NCI-H524 treated with DMSO at 0.1 percent for 48 hours (cell line): ENCODE measurements at places on chromosomes 13 and 19.

DNA sequence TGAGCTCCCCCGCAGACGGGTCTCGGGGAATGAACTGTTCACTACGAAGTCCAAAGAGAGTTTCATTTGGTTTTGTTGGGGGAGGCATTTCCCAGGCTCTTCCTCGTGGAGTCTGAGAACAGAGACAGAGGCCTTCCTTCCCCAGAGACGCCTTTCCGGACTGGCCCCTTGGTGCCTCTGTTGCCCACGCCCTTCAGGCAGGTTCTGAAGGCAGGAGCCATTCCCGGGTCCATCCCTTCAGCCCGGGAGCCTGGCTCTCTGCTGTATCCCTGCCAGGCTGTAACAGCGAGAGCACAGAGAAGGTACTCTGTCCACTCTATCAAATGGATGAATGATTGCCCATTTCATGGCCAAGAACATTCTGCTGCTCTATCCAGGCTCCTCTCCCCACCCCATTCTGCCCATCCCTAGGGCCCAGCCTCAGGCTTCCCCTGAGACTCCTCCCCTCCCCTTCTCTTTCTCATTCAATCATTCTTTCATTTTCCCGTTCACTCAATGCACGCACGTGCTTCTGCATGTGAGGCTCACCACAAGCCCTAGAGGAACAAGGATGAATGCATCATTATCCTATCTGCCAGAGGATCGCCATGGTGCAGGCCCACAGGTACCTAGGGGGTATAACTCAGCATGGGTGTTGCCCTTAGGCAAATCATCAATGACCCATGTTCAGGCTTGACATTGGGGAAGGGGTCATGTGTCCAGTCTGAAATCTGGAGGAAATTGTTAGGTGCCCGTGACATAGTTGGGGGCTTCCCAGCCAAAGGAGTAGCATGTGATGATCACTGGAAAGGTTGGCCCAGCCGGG, 298.6 kb downstream of the ZNF536 start:
- DNase-seq, result no peak

DNA sequence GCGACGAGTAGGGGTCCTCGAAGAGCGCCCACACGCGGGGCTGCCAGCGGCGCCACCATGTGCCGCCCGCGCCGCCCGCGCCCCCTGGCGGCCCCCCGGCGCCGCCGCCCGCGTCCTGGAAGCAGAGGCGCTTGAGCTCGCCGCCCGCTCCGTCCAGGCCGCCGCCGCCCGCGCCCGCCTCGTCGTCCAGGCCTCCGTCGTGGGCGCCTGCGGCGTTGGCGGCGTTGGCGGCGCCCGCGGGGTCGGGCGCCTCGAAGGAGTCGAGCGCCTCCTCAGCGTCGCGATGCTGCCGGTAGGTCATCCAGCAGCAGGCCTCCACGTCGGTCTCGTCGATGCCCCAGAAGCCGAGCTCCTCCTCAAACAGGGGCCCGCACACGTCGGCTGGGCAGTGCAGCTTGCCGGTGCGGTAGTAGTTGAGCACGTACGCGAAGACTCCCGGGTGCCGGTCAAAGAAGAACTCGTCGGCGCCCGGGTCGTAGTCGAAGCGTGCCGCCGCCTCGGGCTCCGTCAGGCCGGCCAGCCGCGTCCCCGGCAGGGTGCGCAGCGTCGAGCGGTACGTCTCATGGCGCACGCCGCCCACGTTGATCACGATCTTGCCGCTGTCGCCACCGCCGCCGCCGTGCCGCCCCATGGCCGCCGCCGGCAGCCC, 829 bp downstream of the KCNC3 start:
- no peak for DNase-seq

DNA sequence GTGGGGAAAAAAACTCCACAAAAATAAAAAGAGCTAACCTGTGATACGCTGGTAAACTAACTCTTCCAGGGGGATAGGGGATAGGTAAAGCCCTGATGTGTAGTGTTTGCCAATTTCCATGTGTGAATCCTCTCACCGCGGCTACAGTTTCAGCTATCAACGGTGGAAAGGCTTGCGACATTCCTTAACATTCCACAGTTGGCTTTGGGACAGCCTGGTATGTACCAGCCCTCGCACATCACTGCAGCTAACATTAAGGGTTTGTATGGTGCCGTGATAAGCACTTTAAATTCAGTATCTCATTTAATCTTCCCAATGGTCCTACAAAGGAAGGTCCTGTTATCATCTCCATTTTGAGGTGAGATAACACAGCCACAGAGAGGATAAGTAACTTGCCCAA, 112.4 kb downstream of the KATNAL1 start:
- DNase-seq, result no peak

GRCh38 chr13:31631071-31631470, 108.3 kb upstream of the RXFP2 start:
- no peak for DNase-seq

- DNase-seq, result no peak
These were observed 16.8 kb upstream of the TM9SF2 start for GRCh38 chr13:99484473-99484872.

GRCh38 chr13:75897386-75897785, 261.3 kb downstream of the LMO7 start:
- DNase-seq, result no peak

DNA sequence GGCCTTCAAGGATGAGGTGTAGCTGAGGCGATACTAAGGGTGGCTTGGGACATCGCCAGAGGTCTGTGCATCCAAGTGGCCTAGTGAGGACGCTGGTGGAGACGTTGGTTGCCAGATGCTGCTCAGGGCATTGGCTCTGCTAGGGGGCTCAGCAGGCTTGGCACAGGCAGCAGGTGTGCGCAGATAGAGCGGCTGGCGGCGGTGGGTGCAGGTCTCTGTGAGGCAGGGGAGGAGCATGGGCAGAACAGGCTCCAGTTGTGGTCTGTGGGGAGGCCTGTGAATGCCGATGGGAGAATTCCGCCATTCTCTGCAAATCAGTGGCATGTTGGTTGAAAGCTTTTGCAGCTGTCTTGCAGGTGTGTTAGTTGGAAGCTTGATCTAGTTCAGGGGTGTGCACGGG, 21.2 kb downstream of the PRAM1 start:
- DNase-seq, result no peak

DNA sequence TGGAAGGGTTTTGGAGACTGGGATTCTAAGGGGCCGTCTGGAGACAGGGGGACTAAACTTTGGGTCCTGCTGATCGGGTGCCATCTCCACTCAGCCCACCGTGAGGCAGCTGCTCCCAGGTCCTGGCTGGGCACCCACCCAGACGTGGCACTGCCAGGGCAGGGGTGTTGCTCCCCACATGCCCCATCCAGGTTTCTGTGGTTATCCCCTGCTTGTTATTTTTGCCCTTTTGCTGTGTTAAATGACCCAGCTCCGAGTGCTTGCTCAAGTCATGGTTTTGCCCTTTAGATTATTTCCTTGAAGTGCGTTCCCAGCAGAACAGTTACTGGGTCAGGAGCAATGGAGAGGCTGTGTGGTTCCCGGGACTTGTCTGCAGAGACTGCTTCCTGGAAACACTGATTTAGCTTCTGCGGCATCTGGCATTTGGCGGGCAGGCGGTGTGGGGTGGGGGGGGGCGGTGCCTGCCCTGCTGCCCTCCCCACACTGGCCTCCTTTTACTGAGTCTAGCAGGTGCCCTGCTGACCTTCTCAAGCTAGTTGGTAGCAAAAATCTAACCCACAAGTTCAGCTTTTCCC, 1.9 kb downstream of the RAB11B start:
- DNase-seq, result no peak

GRCh38 chr19:33231511-33231910, 5.9 kb upstream of the SLC7A10 start:
- DNase-seq, result no peak

DNA sequence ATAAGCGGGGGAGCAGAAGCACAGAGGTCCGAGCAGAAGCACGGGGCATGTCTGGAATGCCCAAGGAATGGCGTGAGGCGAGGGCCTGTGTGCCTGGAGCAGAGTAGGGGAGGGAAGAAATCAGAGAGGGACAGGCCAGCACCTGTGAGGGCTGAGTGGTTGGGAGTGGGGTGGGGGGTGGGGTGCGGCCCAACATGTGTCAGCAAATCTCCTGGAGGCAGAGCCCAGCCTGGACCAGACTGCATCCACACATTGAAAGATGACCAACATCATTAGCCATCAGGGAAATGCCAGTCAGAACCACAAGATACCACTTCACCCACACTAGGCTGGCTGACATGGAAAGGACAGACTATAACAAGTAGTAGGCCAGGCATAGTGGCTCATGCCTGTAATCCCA, 11.2 kb downstream of the CLASRP start:
- DNase-seq, result no peak
